Aorta (tissue), 5 donors: ENCODE measurements at places on chromosomes 2 and 18. TPM values are rescaled to one million over a fixed set of nuclear protein-coding genes. Genes with fewer than 3 reads are reported as not detected.

GRCh38 chr2:192286093-192286701 is 91.5 kb upstream of the TMEFF2 start:
- H3K27ac ChIP-seq = no peak overlapping the region
- no peak for DNase-seq
- no peaks in the 10 kb centered on the region for H3K4me1 ChIP-seq
- H3K27me3 ChIP-seq = no peaks in the 10 kb centered on the region

GRCh38 chr2:146806364-146807005 is 1038.3 kb upstream of the ACVR2A start:
- H3K4me1 ChIP-seq = no peaks in the 10 kb centered on the region
- no peak overlapping the region for H3K4me3 ChIP-seq
- H3K27me3 ChIP-seq = no peaks in the 10 kb centered on the region
- no peak for DNase-seq

GAREM1 gene
- 10.7 TPM for total RNA-seq

GRCh38 chr2:173843526-173843925 is 121.6 kb downstream of the SP3 start:
- no peak overlapping the region for H3K27ac ChIP-seq
- no peak overlapping the region for H3K4me3 ChIP-seq
- no peaks in the 10 kb centered on the region for H3K36me3 ChIP-seq
- no peaks in the 10 kb centered on the region for H3K27me3 ChIP-seq
